Dermis blood vessel endothelial cell (primary cell): ENCODE measurements at places on chromosomes 6 and 20.

GRCh38 chr20:51631011-51631950, 88.8 kb upstream of the NFATC2 start:
- peak; percentile 100 for DNase-seq

- DNase-seq, result peak; percentile 59
Measured at GRCh38 chr6:34912715-34913464, 23.8 kb downstream of the ANKS1A start.

- DNase-seq, result no peak
Measured at GRCh38 chr6:157561414-157561790, 180.4 kb downstream of the ZDHHC14 start.

DNA sequence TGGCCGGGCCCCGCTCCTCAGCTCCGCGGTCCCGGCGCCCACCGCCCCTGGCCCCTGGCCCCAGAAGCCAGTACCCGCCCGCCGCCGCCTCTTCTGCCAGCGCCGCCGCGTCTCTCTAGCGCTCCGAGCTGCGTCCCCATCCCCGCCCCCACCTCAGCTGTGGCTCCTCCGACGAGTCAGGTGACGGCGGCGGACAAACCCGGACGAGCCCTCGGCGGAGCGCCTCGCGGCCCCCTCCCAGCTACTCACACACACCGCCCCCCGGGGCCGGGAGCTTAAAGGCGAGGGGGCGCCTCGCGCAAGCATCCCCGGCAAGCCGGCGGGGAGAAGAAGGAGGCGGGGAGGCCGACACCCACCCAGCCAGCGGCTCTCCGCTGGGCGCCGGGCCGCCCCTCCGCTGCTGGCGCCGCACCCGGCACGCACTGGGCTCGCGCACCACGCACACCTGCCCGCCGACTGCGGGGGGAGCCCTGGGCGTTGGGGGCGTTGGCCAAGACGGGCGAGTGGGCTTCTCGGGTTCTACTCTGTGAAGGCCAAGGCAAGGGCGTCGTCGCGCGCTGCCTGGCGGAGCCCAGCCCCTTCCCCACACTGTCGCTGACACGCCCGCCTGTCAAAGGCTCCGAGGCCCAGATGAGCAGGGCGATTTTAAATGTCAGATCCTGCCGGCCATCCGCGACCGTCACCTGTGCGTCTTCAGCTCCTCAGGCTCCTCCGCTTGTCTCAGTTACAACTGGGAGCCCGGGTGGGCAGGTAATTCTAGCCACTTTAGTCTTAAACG, at the start of gene SNAP91:
Gene SNAP91 (minus strand): TSS at position 132 of the 778 bp plus-strand sequence. CDS start 1,174 bp downstream, outside the sequence.
- peak; percentile 32 for DNase-seq

- DNase-seq, result no peak
Measured at GRCh38 chr20:41998539-41999341, 380.6 kb upstream of the CHD6 start.

DNA sequence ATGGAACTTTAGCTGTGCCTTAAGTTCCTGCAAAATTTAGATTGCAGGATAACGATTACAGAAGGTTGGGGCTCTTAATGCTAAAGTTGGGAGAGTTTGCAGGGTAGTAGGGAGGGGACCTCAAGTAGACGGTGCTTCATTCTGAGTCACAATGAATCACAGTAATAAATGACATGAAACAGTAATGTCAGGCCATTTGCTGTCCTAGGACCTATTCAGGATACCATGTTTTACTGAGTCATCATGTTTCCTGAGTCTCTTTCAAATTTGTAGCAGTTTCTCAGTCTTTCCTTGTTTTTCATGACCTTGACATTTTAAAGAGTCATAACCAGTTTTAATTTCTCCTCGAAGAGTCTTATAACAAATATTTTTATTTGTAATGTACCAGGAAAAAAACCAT, 406.9 kb upstream of the MAP3K7 start:
- DNase-seq, result no peak

- no peak for DNase-seq
Measured at GRCh38 chr6:126614642-126615504, 275.0 kb downstream of the CENPW start.

- DNase-seq, result no peak
Measured at GRCh38 chr6:18277237-18278006, 13.1 kb upstream of the DEK start.

DNA sequence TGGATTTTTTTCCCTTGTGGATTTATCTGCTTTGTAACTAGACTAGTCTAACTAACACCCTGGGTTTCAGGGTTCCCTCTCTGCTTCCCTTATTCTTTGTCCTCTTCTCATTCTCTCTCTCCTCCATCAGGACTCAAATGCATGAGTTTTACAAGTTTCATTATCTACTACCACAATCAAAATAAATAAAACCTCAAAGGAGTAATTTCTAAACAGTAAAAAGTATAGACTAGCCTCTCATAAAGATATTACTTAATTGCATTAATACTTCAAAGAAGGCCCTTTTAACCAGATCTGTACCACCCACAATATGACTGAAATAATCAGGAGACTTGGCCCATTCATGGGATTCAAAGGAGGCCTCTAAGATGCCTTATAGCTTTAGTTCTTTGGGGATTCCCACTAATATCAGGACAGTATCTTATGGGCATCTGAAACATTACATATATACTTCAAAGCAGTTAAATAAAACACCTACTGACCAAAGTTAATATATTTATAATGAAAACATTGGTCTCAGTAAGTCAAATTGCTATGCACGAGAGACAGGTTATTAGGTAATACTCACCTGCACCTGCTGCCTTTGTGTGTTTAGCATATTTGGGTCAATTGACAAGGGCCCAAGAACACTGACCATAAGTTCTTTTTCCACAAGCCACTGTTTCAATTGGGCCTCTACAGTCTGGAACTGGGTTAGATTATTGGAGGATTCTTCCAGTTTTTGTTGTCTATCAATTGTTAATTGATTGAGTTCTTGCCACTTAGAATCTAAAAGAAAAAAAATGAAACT, 85.7 kb downstream of the DST start:
- no peak for DNase-seq

- no peak for DNase-seq
Measured at GRCh38 chr20:15111654-15112053, 774.2 kb upstream of the FLRT3 start.

DNA sequence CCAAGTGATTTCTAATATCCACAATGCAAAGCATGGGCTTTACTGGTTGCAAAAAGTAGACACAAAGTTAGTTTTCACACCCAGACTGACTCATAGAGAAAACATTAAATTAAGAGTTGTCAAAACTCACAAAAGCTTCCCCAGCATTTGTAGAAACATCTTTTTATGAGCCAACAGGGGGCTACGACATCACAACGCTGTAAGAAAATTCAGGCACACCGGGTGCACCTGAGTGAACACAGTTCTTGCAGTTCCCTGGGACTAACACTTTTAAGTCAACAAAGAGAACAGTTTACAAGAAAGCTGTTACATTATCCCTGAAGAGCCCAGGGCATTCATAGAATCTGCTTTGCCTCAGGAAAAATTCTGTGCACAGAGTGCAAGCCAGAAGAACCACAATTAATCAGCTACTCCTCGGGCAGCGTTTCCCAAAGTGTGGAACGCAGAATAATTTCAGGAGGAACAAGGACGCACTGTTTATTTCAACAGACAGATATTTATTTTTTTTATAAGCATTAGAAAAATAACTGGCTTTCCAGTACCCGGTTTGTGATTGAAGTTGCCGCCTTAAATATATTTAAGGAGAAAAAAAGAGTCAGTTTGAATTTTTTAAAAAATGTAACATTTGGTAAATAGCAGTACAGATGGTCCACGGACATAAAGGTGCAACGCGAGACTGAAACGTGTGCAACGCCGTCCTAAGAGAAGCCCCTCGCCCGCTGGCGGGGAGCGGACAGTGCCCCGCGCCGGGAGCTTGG, 1.2 kb downstream of the NCOA5 start:
- DNase-seq, result peak; percentile 26

DNA sequence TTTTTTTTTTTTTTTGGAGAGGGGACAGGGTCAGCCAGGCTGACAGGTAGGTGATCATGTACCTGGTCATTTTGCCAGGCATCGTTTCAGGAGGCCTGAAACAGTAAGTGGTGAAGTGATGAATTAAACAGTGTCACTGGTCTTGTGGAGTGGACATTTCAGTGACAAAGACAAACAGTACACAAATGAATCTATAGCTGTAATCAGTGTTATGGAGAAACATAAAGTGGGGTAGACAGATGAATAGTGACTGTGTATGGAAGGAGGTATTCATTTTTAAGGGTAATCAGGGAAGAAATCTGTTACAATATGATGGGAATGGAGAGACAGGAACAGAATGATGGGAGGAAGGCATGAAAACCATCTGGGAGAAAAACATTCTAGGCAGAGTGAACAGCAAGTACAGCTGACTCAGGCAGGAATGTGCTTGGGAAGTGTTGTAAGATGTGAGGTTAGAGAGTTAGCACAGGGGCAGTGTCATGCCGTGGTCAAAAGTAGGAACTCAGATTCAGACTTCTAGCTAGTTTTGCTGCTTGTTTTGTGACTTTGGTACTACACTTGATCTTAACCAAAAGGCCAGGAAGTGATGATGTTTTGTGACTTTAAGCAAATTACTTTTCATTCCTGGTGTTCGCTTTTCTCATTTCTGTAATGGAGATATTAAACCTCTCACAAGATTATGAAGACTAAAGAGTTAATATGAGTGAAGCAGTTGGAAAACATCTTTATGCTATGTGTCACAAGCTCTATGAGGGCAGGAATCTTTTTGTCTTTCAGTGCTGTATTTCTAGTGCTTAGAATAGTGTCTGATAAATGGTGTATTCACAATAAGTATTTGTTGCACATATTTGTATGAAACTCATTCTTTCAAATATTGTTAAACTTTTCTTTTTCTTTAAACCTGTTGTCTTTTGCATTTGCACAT, 43.4 kb downstream of the QKI start:
- DNase-seq, result peak; percentile 71

DNA sequence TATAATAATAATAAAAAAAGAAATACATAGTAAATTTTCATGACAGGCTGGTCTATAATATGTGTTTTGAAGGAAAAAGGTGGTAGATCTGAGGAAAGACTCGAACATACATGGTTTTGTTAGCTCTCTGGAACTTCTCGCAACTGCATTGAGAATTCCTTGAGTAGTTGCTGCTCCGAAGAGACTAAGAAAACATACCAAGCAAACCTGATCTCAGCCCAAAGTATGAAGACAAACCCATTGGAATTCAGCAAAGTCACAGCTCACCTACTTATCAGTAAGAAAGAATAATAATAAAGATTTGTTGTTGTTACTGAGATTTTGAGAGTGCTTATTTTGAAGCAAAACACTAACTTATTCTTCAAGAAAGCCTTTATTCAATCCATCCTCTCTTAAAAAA, 1107.1 kb upstream of the EYS start:
- DNase-seq, result no peak
